Kidney epithelial cell (primary cell): ENCODE measurements at places on chromosomes 5 and 9. TPM values are rescaled to one million over a fixed set of nuclear protein-coding genes. Genes with fewer than 3 reads are reported as not detected.

DNA sequence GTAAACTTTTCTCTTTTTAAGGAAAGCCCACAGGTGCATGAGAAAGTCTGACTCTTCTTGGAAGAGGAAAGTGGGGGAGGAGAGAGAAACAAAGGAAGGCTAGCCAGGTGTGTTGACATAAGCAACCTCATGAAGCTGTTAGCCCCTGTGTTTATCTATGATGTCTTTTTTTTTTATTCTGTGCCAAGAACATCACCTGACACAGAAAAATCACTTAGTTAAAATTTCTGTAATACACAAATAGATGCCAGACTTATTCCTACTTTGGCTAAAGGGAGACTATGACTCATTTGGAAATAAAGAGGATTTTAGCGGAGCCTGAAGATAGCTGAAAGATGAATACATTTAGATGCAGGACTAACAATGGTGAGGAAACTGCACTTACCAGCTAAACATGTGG is 58.3 kb downstream of the BAAT start:
- no peak for DNase-seq

- DNase-seq = no peak
These were observed 27.1 kb downstream of the FRMD3 start for GRCh38 chr9:83511051-83511450.

SLC25A2 gene
- total RNA-seq = not detected in 2 replicates

- DNase-seq = no peak
These were observed 1.2 kb upstream of the IL33 start for GRCh38 chr9:6214434-6214833.

GRCh38 chr5:95826949-95827891 is 4.7 kb upstream of the GLRX start:
- DNase-seq = no peak

- DNase-seq = peak; percentile 38
These were observed 61.9 kb downstream of the PIK3R1 start for GRCh38 chr5:68277431-68277830.

GRCh38 chr9:108282872-108283271 is 572.9 kb downstream of the ACTL7B start:
- DNase-seq = no peak

DNA sequence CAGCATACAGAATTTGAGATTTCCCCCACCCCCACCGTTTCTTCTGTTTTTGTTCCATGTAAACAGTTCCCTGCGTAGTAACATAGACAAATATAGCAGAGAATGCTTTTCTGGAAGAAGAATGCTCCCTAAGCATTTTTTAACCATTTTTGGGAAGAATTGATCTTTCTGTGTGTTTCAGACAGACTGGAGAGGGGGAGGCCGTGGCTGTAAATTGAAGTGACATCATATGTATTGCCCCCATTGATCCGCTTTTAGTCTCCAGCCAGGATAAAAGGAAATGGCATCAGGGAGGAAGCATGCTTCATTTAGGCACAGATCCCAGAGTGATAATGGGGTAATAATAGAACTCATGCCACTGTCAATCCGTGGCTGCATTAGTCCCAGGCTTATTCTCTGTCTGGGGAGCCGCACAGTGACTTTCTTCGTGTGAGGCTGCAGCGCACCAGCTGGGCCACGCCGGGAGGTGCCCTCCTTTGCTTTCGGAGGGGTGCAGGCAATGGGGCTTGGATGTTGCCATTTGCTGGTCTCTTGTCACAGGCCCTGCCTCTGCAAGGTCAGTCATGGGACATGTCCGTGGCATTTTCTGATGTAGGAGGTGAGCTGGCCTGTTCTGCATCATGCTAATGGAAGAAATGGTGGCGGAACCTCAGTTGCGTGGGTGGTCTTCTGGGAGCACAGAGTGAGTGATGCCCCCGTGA is 261.5 kb downstream of the FANCC start:
- DNase-seq = no peak

- DNase-seq = no peak
These were observed 71.5 kb downstream of the IL6ST start for GRCh38 chr5:55923177-55923771.

- no peak for DNase-seq
These were observed 15.3 kb upstream of the NDST1 start for GRCh38 chr5:150492621-150493020.

MARVELD2 gene
- total RNA-seq = 27.6 and 28.6 TPM in 2 replicates

- no peak for DNase-seq
These were observed 26.0 kb downstream of the ZCCHC7 start for GRCh38 chr9:37146410-37146809.

- no peak for DNase-seq
These were observed 144.5 kb upstream of the ABCA1 start for GRCh38 chr9:105072476-105072875.
